ENCODE measurements at places on chromosomes 12 and 14. TPM values are rescaled to one million over a fixed set of nuclear protein-coding genes. Genes with fewer than 3 reads are reported as not detected.

Gene P2RX2
- total RNA-seq: 0.16 TPM

Gene PMEL
- total RNA-seq: 1.3 TPM

Gene COX8C
- not detected for total RNA-seq

Gene MMP19
- 6.1 TPM for total RNA-seq

Gene ACSS3
- total RNA-seq: 12.2 TPM

Gene RNASE3
- total RNA-seq: 0.16 TPM

Gene KRT74
- total RNA-seq: not detected

Gene AVPR1A
- not detected for total RNA-seq

Gene JAG2
- total RNA-seq: 2.7 TPM

Gene ITGB7
- 1.4 TPM for total RNA-seq

Gene GSG1
- not detected for total RNA-seq

Gene LRP1-AS
- not detected for total RNA-seq

Gene CRIP2
- total RNA-seq: 26.7 TPM

Gene DNAAF2
- total RNA-seq: 6.5 TPM

Gene SLC16A7
- 48.9 TPM for total RNA-seq

Gene AQP6
- not detected for total RNA-seq

Gene CLEC2D
- 1.7 TPM for total RNA-seq

Gene KRT77
- total RNA-seq: not detected

Gene PLBD2
- total RNA-seq: 26.5 TPM

Gene EXOC3L4
- total RNA-seq: 0.32 TPM

Gene ASB2
- total RNA-seq: 0.32 TPM

Gene ARMH4
- total RNA-seq: 3.0 TPM

Gene CLEC4D
- total RNA-seq: not detected

Gene SLC10A1
- not detected for total RNA-seq

Gene PTPRO
- 0.17 TPM for total RNA-seq

Gene AGAP2
- 0.32 TPM for total RNA-seq

Gene ARL6IP4
- total RNA-seq: 233 TPM

Gene PAPLN
- 4.6 TPM for total RNA-seq

Gene OGFOD2
- total RNA-seq: 7.7 TPM

Gene GPR135
- 1.7 TPM for total RNA-seq

Gene CLEC1B
- total RNA-seq: not detected

Gene PTPN21
- total RNA-seq: 8.2 TPM

Gene NANOG
- total RNA-seq: not detected

Gene CCDC63
- not detected for total RNA-seq

Gene OVCH1
- total RNA-seq: under 0.01 TPM

Gene HCFC2
- 23.8 TPM for total RNA-seq

Gene DIO2
- total RNA-seq: 11.5 TPM

Gene ZNF84
- total RNA-seq: 20.3 TPM

Gene AACS
- total RNA-seq: 27.6 TPM

Gene PPFIBP1
- 45.8 TPM for total RNA-seq

Gene EML1
- 84.0 TPM for total RNA-seq

Gene VSX2
- not detected for total RNA-seq

Gene LGR5
- not detected for total RNA-seq

Gene EMP1
- 71.4 TPM for total RNA-seq

Gene SERPINA1
- total RNA-seq: 0.16 TPM

Gene LBHD2
- total RNA-seq: not detected

Gene TSPAN19
- 0.16 TPM for total RNA-seq

Gene KRT79
- total RNA-seq: not detected

Gene RESF1
- total RNA-seq: 10.8 TPM

Gene NTN4
- total RNA-seq: 48.6 TPM

Gene FAM90A1
- not detected for total RNA-seq

Gene STAB2
- not detected for total RNA-seq

Gene ZC2HC1C
- total RNA-seq: 1.5 TPM

Gene SLC22A17
- total RNA-seq: 13.2 TPM

Gene FERMT2
- 65.1 TPM for total RNA-seq

Gene VRTN
- total RNA-seq: not detected

Gene GRIP1
- total RNA-seq: not detected

Gene ZBTB42
- total RNA-seq: 2.2 TPM
